Colonic mucosa (tissue), 4 donors: ENCODE measurements at places on chromosomes 5 and 9. TPM values are rescaled to one million over a fixed set of nuclear protein-coding genes. Genes with fewer than 3 reads are reported as not detected.

Gene PDE8B
- total RNA-seq, result 1.8 TPM

Gene PHYHD1
- 1.8 TPM for total RNA-seq

Gene RGS14
- 10.1 TPM for total RNA-seq

Gene IL5
- total RNA-seq, result not detected

Gene TXNDC8
- not detected for total RNA-seq

Gene SIMC1
- 24.4 TPM for total RNA-seq

Gene FOXI1
- not detected for total RNA-seq

DNA sequence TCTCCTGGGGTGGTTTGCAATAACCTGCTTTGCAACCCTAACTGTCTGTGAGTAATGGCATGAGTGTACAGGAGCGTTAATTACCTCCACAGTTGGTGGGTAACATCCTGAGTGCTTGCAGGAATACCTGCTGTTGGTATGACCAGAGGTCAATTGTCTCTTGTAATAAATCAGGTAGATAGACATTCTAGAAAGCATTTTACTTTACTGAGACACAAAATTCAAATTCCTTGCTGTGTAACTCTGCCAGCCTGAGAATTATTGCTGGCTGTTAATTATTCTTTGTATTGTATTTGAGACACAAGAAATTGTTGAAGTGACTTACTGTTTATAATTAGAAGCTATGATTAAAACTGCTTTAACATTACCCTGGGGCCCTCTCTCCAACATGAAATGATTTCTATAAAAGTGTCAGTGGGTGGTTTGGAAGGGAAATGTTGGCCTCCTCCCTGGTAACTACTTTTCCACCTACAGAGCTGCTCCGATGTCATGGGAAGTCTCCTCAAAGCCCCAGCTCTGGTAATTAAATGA lies 150.8 kb upstream of the ADCY2 start:
- no peak for DNase-seq

- no peak for DNase-seq
Observed at GRCh38 chr5:140637371-140638100, 1.7 kb upstream of the TMCO6 start.

GRCh38 chr5:155275222-155275621 lies 261.7 kb downstream of the KIF4B start:
- DNase-seq, result no peak

- DNase-seq, result no peak
Observed at GRCh38 chr5:5788793-5789192, 366.3 kb downstream of the ICE1 start.

DNA sequence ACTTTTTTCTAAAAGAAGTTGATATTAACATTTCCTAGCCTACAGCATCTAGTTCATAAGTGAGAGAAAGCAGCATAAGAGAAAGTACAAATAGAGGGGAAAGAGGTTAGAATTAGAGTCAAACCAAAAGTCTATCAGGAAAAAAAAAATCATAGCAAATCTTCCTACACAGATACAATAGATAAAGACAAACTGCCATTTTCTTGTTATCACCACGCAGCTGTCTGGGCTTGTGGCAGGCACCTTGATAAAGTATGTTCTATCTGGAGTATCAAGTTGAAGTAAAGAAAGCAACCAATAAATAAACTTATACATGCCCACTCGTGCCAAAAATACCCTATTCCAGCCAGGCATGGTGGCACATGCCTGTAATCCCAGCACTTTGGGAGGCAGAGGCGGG lies 5.3 kb upstream of the NR4A3 start:
- no peak for DNase-seq

DNA sequence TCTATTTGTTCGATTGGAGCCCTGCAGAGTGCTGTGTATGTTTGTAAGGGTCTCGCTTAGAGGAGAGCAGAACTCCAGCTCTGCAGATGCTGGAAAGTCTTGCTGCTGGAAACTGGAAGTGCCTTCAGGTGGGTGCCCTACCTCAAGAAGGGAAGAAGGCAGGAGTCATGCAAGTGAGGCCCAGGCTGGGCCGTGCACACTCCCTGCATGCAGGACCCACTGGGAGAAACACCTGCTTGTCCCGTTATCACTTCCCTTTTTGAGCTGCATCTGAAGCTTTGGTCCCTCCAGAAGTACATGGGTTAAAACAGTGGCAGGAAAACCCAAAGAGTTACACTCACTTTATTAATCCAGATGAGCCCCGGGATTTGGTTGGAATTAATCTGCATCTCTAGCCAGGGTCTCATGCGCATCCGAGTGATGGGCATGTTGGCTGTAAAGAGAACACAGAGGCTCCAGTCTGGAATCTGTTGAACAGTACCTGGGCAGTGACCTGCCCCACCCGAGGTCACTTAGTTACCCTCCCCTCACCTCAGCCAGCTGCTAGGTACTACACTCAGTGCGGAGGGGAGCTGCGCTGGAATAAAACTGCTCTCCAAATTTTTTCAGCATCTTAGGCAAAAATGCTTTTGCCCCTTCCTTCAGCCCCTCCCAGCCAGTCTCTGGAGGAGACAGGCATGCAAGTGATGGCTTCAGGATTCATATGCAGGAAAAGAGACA lies 1.4 kb downstream of the IRF1 start:
- DNase-seq, result peak; percentile 41

GRCh38 chr9:6692881-6693361 lies 47.4 kb upstream of the GLDC start:
- DNase-seq, result no peak

DNA sequence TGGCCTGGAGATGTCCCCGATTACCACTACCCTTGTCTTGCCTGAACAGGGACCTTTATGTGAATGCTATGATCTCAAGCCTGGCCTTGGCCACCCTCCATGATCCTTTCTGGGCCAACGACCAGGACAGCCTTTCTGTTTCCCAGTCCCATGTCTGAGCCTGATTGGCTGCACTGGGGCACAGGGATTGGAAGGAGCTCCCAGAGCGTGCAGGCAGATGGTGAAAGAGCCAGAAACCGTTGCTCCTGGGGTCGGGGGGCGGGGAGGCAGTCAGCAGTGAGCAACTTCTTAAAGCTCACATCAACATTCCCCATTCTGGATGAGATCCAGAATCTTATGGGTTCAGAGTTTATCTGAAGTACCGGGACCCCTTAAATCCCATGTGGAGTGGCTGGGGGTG lies 84.4 kb downstream of the INSYN2B start:
- no peak for DNase-seq

GRCh38 chr9:97514531-97514930 lies 13.1 kb downstream of the TMOD1 start:
- no peak for DNase-seq

DNA sequence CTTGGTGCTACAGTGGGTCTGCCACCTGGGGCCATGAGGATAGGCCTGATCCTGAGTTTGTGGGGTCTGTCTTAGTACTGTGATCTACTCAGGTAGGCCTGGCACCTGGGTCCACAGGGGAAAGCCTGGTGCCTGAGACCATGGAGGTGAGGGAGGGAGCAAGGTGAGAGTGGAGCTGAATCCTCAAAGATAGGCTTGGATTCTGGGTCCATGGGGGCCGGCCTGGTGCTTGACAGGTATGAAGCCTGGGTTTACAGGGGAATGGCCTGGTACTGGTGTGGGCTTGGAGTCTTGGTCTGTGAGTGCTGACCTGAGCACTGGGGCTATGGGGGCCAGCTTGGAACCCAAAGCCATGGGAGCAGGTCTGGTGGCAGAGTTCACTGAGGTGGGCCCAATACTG lies 439.2 kb upstream of the SMARCA2 start:
- no peak for DNase-seq

DNA sequence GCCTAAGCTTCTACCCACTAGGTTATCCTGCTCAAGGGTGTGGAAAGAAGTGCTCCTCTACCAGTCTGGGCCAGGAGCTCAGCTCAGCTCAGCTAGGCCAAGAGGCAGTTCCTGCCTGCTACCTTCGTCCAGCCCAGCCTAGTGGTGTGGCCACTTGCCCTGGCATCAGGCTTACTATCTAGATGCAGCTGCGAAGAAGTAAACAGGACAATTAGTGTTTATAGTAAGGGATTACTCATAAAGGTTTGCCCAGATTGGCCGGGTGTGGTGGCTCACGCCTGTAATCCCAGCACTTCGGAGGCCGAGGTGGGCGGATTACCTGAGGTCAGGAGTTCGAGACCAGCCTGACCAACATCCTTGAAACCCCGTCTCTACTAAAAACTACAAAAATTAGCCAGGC lies 12.8 kb upstream of the SPATA24 start:
- peak; percentile 52 for DNase-seq

GRCh38 chr9:137827908-137828526 lies 49.6 kb upstream of the CACNA1B start:
- no peak for DNase-seq

DNA sequence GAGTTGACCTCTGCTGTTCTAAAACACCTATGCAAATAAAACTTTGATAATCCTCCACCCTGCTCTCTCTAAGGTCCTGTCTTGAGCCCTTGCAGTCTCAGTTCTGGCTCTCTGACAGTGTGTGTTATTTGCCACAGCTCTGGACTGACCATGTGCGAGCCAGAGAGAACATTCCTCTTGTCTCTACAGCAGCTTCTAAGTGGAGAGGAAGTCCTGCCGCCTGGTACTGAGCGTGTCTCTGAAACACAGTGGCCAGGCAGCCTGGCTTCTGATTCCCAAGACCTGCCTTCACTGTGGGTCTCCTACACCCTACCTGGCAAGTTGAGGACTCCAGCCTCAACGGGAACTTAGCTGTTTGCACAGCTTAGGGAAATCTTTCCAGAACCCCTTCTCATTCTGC lies 61.6 kb downstream of the ENTREP1 start:
- no peak for DNase-seq

- no peak for DNase-seq
Observed at GRCh38 chr9:129900263-129901027, 65.2 kb downstream of the USP20 start.

- DNase-seq, result no peak
Observed at GRCh38 chr9:121737481-121737931, 86.1 kb downstream of the DAB2IP start.

DNA sequence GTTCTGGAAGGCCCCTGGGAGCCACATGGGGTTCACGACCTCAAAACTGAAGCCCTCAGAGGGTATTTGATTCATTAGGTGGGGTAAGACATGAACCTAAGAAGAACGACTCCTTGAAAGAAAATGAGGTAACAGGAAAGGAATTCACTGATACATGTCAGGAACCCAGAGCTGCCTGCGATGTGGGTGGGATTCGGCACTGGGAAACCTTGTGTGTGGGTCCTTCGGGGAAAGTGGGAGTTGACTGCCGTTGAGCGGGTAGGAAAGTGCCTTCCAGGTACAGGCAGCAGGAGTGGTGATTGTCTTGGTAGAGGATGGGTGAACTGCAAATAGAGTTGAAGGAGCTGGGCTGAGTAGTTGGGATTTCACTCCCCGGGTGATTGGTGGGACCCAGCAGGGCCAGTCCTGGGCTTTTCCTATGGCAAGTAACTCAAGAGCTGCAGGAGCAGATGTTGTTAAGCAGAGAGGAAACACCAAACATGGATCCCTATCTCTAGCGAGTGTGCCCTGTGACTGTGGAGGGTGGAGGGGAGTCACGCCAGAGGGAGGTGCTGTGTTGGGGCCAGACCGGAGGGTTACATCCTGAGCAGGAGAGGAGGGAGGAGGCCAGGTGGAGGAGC lies 30.8 kb downstream of the ANKRD33B start:
- DNase-seq, result no peak

- no peak for DNase-seq
Observed at GRCh38 chr5:55030676-55031369, 6.8 kb downstream of the GZMK start.

- no peak for DNase-seq
Observed at GRCh38 chr5:83251849-83252248, 174.5 kb downstream of the XRCC4 start.

DNA sequence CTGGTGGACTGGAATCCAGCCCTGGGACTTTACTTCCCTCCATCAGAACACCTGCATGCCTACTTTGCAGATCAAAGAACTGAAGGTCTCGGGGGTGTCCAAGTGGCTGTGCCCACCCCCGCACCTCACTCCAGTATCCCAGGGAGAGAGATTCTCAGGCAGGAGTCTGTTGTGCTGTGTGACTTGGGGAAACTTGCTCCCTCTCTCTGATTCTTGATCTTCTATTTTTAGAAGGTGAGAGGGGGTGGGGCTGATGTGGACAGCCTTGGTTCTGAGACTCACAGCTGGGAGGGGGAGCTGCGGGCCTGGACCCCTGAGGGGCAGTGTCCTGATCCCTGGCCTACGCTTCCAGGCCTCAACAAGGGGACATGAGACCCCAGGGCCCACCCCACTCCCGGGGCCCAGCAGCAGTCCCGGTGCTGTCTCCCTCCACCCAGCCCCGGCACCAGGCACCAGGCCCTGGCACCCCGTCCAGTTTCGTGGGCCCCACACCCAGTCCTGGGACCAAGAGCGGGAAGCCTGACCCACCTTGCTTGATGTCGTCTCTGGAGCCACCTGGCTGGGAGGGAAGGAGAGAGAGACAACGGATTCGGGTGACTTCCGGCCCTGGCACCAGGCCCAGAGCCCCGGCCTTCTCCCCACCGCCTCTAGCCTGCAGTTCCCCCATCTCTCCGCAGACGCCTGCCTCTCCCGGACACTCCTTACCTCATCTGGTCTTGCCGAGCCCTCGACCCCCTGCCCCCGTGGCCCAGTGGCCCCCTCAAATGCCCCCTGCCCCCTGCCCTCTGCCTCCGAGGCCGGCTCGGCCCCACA lies 74.0 kb upstream of the SPTLC1 start:
- no peak for DNase-seq

DNA sequence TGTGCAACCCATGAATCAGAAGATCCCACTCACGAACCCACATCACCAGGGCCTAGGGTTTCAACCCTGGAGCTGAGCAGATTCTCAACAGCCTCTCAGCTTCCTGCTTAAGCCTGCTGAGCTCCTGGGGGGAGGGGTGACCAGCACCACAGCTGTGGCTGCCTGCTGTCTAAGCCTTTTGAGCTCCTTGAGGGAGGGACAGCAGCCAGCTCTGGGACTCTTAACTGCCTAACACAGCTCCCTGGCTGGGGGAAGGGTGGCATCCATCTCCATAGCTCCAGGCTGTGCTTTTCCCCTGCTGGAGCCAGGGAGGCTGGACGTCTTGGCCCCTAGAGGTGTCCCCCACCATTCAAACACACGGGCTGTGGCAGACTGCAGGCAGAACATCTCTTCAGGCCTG lies 250.3 kb downstream of the DMAC1 start:
- no peak for DNase-seq

DNA sequence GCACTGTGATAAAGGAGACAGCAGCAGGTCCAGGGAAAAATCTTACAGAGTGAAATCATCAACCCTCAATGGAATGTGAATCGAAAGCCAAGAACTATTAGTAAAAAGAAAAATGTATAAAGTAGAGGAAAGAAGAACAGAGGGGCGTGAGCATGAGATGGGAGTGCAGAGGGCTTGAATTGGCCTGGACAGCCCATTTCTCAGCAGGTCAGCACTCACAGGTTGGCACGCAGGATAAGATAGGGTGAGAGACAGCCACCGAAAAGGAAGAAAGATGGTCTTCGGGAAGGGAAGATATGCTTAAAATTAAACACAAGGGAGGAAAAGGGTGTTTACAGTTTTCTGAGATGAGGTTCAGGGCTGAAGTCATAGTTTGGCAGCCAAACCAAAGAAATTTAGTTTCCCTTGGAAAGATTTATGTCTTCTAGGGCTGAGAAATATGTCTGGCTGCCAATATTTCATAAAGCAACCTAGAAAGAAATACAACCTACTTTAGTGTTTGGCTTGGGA lies 524.7 kb downstream of the SPATA31D1 start:
- no peak for DNase-seq
